ENCODE measurements at places on chromosomes 4 and X.

- no peak for DNase-seq
Measured at GRCh38 chr4:168723020-168723419, 226.2 kb downstream of the PALLD start.

DNA sequence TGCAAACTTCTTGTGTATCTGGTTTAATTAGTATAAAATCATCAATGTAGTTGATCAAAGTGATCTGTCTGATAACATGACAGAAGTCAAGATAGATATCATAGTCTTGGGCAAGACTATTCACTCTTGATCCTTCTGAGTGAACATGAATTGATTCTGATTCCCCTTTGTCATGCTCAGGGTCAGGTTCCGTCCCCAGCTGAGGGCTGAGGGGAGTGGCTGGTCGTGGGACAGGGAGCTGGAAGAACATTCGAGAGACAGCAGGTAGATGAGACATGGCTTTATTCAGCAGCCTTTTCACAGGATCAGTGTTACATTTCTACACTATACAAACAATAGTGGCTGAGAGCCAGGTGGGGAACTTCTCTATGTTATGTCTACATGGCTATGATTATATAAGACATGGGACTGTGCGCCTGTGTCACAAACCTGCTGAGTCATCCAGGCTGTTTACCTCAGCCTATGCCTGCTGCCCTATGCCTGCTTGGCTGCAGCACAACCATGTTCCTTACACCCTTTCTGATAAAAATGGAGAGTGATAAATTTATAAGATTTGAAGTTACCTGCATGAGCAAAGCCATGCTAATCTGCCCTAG is 586.9 kb upstream of the NR3C2 start:
- no peak for DNase-seq

DNA sequence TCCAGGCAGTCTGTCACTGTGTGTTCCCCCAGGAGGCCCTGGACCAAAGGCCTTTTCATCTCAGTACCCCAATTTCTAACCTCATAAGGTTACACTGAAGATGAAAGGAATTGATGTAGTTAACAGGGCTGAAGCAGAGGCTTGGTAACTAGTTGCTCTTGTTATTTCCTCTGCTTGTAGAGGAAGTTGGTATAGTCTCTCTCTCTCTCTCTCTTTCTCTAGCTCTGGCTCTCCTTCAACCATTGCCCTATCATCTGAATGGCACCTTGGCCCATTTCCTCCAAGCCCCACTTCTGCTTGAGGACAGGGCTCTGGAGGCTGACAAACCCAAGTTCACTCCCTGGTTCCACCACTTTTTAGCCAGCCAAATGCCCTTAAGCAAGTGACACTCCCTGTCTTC is 96.1 kb downstream of the MAMLD1 start:
- no peak for DNase-seq

DNA sequence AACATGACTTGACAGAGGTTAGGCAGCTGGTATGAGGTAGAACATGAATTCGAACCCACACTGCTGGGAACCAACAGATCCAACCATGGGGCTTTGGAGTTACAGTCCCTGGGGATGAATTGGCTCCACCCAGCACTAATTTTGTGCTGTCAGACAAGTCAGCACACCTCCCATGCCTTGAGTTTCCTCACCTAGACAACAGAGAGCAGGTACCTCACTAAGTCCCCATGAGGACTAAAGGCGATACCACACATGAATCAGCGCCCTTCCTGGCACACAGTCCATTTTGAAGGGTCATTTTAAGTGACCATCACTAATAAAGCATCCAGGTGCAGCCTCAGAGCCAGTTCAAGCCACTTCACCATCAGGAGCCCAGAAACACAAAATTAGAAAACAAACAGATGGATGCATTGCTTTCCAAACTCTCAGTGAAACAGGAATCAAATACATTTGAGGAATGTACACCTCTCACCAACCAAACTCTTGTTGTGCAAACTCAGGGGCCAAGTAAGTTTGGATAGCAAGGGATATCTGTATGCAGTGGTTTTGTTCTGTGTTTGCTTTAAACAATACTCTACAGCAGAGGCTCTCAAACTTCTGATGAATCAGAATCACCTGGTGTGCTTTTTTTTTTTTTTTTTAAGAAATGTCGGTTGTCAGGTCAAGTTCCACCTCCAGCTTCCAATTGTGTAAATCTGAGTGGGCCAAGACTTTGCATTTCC is 10.1 kb downstream of the IDS start:
- no peak for DNase-seq

- no peak for DNase-seq
Measured at GRCh38 chr4:158906073-158906472, 137.2 kb downstream of the FNIP2 start.

DNA sequence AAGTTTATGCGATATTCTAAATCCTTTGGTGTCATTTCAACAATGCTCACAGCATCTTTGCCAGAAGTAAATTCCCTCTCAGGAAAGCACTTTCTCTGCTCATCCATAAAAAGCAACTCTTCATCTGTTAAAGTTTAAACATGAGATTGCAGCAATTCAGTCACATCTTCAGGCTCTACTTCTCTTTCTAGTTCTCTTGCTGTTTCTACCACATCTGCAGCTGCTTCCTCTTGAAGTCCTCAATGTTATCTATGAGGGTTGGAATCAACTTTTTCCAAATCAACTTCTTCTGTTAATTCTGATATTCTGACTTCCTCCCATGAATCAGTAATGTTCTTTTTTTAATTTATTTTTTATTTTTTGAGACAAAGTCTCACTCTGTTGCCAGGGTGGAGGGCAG is 100.9 kb downstream of the LCORL start:
- DNase-seq, result no peak

- no peak for DNase-seq
Measured at GRCh38 chrX:1099146-1099770, 113.2 kb downstream of the CRLF2 start.

GRCh38 chr4:185205697-185206342 is 2.0 kb upstream of the CFAP97 start:
- DNase-seq, result no peak

GRCh38 chrX:53242310-53242709 is 17.3 kb upstream of the KDM5C start:
- DNase-seq, result no peak

GRCh38 chrX:109190542-109190941 is 291.3 kb downstream of the GUCY2F start:
- DNase-seq, result no peak

GRCh38 chrX:96563646-96564045 is 121.0 kb upstream of the DIAPH2 start:
- DNase-seq, result no peak

- peak; percentile 66 for DNase-seq
Measured at GRCh38 chr4:173288296-173288695, 45.9 kb downstream of the HMGB2 start.

DNA sequence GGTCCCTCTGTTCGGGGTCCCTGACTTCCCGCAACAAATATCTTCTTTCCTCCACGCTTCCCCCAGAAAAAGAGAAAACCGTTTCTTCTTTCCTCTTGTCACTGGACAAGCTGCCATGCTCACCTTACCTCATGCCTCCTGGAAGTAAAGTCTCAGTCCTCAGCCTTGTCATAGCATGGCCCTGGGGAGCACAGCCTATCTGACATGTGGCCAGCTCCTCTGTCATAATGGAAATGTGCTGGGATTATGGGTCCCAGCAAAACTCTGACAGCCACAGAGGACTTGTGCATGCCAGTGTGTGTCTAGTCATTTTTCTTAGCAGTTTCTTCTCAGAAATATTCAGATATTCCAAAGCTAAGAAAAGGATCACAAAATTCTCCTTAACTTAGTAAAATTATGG is 122.4 kb downstream of the AASDH start:
- DNase-seq, result no peak

GRCh38 chrX:9538544-9539045 is 73.7 kb downstream of the TBL1X start:
- no peak for DNase-seq

DNA sequence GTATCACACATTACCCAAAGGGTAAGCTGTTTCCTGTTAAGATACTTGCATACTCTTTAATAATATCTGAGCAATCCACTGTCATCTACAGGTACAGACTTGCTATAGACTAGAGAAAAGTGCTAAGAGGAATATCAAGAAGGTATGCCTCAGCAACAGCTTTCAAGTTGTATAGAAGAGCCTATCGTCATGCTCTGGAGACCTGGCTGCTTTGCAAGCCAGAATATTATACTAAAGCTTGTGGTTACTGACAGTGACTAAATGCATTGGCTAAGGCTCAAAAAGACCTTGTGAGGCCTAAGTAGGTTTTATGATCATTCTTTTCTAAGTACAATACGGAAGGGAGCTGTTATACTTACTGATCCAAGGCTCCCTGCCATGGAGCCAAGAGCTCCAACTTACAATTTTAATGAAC is 11.3 kb downstream of the LAMP2 start:
- DNase-seq, result no peak

- no peak for DNase-seq
Measured at GRCh38 chr4:153189016-153189801, 15.0 kb upstream of the TRIM2 start.

DNA sequence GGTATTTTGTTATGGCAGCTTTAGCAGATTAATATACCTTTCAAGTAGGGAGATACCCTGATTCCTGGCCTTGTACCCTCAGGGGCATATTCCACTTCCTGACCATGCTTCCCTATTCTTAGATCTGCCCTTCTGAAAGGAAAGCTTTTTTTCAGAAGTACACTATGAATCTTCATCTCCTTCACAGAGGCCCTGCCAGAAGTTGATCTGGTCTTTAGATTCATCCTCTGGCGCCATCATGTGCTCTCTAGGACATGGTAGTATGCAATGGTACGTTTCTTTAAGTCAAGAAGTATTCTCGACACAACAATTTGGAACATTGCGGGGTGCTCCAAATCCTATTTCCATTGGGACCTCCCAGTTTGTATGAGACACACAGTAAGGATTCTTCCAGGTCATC is 39.6 kb upstream of the DIPK2B start:
- no peak for DNase-seq

DNA sequence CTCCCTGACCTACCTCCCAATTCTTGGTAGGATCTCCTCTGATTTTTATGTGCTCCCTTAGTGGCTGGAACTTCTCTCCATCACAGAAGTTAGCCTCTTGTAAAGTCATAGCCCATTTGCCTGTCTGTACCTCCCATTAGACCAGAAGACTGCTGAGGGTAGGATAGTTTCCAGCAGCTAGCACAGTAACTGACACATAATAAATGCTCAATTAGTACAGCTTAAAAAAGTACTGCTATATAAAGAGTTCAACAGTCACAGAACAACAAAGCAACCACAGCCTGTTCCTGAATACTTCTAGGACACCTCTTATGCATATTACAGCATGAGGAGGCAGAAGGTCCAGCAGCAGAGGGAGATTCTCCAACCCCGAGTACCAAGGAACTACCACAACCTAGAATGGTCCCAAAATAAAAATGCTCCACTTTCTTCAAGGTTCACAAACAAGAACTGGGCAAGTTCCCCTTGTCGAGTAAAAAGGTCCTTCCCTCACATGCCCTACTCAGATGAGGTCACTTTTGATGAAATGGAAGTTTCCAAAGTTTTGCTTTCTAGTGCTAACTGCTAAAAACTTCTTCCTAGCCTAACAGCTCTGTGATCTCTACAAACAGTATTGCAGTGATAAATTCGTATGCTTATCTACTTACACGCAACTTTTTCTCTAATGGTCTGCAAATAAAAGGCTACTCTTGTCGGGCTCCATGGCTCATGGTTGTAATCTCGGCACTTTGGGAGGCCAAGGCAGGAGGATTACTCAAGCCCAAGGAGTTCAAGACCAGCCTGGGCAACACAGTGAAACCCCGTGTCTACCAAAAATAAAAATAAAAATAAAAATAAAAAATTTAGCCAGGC is 12.8 kb downstream of the MECP2 start:
- DNase-seq, result no peak

GRCh38 chrX:9706421-9706820 is 59.2 kb downstream of the GPR143 start:
- DNase-seq, result no peak

DNA sequence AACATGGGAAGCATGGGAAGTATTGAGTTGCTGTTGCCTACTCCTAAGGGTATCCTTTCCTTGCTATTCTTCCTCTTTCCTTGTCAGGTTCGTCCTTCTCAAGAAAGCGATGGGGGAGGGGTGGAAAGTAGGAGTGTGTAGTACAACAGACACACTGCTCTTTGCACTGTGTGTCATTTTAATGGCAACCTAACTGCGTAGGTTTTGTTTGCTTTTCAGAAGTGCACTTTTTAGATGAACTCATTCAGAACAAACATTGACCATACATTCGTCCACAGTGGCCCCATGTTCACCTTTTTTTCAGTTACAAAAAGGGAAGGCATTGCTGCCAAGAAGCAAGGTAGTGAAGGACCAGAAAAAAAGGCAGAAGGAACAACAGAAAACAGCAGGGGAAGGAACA is 10.2 kb upstream of the YIPF6 start:
- no peak for DNase-seq

- no peak for DNase-seq
Measured at GRCh38 chr4:81622028-81622427, 150.3 kb upstream of the RASGEF1B start.

DNA sequence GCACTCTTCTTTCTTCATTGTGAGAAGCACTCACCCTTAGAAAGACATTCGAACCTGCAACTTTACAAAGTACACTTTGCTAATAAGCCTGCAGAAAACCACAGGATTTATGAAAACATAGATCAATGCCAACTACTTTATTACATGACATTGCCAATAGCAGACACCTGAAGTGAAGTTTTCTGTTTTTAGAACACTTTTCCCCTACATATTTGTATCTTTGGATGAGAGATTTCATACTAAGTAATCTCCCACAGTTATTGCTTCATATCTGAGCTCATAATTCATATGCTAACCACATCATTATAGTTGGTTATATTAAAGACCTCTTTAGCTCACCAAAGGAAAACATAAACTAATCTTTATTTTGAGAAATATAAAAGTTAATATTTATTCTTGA is 276.5 kb upstream of the CTSO start:
- DNase-seq, result no peak

- DNase-seq, result no peak
Measured at GRCh38 chr4:113539408-113539807, 222.1 kb downstream of the CAMK2D start.

- DNase-seq, result no peak
Measured at GRCh38 chr4:96227515-96227914, 387.6 kb downstream of the PDHA2 start.

- no peak for DNase-seq
Measured at GRCh38 chr4:172543249-172543648, 625.4 kb upstream of the GALNT7 start.
